NCI-H1092 treated with DMSO at 0.1 percent for 48 hours (cell line): ENCODE measurements at places on chromosomes 1 and 21.

DNA sequence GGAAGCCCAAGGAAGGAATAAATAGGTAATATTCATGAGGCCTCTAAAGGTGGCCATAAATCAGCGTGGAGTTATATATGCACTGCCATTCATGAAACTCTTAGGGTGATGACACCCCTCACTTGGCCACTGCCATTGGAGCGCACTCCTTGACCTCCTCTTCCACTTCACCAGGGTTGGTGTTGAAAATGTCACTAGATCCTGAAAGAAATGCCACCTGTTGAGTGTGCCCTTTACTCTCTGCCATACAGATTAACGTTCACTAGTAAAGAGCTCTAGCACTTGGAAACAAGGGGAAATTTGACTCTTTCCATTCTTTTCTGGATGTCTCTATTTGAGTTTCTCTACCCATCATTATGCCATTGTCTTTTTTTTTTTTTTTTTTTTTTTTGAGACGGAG, 83.5 kb upstream of the GREM2 start:
- no peak for DNase-seq

DNA sequence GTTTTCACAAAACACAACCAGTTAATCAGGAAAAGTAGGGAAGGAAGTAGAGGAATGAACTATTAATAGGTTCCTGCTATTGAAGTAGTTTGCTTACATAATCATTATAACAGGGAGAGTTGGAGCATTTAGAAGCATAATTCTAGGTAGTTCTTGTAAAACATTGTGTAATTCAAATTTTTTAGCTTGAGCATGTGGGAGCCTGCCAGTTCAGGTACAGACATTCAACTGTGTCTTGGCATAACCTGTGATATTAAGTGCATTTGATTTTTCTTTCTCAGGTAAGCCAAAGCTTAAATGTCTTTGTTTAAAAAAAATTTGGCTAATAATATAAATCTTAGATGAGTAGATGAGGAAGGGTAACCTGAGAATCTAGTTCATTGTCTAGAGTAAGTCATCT, 3.4 kb downstream of the YTHDF2 start:
- DNase-seq: no peak

DNA sequence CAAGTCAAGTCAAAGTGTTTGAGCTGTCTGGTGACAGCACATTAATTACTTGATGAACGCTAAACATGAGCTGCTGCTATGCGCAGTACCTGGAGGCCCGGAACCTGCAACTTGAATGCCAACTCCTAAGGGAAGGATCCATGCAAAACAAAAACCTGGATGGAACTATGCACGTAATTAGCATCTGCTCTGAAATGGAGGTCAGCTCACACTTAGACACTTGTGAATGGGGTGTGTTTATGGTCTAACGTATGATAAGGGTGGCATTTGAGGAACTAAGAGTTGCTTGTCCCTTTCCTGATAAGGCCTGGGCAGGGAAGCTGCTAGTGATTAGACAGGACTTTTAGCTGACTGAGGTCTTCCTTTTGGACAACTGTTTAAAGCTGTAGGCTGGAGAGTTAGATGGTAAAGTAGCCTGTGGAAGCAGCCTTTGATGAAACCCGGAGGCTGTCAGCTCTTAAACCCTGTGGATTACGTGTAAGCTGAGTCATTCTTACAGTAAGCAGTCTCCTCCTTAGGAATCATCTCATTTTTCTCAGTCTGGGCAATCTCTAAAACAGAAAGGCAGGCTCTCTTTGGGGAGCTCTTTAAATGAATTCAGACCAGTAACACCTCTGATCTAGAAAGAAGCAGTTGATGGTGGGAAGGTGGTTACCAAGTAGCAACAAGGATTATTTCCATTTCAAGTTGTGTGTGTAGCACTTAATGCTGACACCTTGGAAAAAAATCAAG, 6.8 kb downstream of the TENT5C start:
- DNase-seq: no peak

GRCh38 chr1:42479621-42480020, 16.5 kb downstream of the CCDC30 start:
- DNase-seq: peak; percentile 7

GRCh38 chr1:69258842-69259241, 308.9 kb upstream of the LRRC7 start:
- no peak for DNase-seq

GRCh38 chr1:240941701-240942370, 329.9 kb upstream of the GREM2 start:
- no peak for DNase-seq

- DNase-seq: no peak
Observed at GRCh38 chr1:214155987-214156625, 124.9 kb upstream of the SMYD2 start.

DNA sequence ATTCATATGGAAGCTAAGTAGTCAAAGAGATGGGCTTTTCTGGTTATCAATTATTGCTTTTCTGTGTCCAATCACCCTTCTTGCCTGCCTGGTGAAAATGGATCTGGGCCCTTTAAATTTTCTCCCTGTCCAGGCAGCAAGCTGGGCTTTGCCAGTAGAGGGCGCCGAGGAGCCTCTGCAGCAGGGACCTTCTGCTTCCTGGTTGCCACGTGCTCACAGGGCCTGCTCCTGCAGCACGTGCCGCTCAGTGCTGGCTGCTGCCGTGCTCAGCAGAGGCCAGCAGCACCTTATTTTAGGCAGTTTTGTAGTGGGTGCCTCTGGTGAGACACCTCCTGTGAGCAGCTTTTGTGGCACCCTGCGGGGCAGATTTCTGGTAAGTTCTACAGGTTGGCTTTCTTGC, 4.0 kb downstream of the ACTL8 start:
- no peak for DNase-seq

GRCh38 chr1:151416231-151416630, 16.9 kb downstream of the PSMB4 start:
- no peak for DNase-seq

DNA sequence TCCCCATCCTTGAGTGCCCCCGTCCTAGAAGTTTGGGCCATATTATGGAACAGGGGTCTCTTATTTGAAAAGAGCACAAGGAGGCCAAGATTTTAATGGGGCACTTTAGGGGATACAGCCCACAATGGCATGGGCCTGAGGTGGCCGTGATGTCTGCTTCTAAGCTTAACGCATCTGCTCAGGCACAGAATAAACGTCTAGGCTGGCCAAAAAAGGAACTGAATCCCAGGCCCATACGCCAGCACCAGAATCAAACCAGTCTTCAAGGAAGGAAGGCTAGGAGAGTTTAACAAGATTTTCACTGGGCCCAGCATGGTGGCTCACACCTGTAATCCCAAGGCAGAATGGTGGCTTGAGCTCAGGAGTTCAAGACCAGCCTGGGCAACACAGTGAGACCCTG, 9.2 kb upstream of the SARS1 start:
- no peak for DNase-seq

DNA sequence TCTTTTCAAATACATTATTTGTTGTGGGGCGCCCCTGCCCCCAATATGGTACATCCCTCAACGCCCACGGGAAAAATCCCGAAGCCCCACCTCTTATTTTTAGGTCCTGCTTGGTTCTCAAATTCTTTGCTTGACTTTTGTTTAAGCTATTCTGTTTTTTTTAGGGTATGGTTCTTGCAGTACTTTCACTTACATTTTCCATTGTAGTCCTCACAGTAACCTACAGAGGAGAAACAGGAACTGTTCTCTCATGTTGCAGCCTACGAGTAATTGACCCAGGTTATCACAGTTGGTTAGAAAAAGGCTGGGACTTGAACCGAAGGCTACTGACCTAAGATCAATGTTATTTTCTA, 697 bp upstream of the C21orf91 start:
- DNase-seq: no peak

DNA sequence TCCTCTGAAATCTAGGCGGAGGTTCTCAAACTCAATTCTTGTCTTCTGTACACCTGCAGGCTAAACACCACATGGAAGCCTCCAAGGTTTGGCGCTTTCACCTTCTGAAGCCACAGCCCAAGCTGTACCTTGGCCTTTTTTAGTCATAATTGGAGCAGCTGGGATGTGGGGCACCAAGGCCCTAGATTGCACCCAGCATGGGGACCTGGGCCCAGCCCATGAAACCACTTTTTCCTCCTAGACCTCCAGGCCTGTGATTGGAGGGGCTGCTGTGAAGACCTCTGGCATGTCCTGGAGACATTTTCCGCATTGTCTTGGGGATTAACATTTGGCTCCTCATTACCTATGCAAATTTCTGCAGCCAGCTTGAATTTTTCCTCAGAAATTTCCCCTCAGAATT, 181.0 kb downstream of the TYW3 start:
- DNase-seq: no peak

- no peak for DNase-seq
Observed at GRCh38 chr1:190957565-190957964, 479.9 kb upstream of the BRINP3 start.

DNA sequence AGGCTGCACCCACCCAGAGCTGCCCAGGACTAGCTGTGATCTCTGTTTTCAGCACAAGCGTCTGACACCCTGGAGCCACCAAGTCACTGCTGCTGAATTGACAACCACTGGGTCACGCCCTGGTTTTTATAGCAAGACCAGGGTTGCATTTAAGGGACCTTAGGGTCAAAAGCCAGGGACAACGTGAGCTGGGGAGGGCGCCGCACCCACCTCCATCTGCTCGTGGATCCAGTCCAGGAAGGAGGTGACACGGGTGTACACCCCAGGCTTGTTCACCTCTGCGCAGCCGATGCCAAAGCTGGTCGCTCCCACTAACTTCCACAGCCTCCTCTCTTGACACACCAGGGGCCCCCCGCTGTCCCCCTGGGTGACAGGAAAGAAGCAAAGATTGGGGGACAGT, 9.2 kb upstream of the TFF1 start:
- no peak for DNase-seq

GRCh38 chr1:203480525-203481084, 5.0 kb downstream of the PRELP start:
- peak; percentile 79 for DNase-seq

DNA sequence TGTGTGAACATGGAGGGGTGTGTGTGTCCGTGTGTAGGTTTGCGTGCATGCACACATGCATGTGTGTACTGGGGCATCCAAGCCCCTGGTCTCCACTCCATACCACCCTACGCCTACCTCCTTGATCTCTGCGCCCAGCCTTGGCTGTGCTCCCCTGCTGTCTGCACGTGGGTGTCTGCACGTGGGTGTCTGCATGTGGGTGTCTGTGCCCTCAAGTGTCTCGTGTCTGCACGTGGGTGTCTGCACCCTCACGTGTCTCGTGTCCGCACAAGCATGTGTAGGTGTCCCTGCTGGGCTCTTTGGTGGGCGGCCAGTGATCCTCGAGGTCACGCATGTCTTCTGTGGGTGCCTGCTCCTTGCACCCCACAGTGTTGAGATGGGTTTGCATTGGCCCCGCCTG, 21.1 kb downstream of the RNF223 start:
- no peak for DNase-seq

DNA sequence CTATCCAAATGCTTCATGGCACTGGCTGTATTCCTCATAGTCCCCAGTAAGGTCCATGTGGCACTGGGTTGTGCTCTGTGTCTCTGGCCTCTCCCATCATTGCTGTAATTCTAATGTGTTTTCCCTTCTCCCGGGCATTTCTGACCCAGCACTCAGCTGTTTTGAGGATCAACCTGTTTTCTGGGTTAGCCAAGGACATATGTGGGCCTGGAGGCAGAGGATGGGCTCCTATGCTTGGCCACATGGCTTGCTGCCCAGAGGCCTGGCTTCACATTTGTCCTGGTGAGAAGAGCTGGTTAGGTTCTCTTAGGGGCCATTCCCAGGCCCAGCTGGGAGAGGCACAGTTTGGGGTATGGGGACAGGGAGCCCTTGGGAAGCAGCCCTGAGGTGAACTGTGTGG, 103.1 kb downstream of the FAM78B start:
- no peak for DNase-seq

- DNase-seq: no peak
Observed at GRCh38 chr1:64801851-64802523, 57.1 kb downstream of the RAVER2 start.

DNA sequence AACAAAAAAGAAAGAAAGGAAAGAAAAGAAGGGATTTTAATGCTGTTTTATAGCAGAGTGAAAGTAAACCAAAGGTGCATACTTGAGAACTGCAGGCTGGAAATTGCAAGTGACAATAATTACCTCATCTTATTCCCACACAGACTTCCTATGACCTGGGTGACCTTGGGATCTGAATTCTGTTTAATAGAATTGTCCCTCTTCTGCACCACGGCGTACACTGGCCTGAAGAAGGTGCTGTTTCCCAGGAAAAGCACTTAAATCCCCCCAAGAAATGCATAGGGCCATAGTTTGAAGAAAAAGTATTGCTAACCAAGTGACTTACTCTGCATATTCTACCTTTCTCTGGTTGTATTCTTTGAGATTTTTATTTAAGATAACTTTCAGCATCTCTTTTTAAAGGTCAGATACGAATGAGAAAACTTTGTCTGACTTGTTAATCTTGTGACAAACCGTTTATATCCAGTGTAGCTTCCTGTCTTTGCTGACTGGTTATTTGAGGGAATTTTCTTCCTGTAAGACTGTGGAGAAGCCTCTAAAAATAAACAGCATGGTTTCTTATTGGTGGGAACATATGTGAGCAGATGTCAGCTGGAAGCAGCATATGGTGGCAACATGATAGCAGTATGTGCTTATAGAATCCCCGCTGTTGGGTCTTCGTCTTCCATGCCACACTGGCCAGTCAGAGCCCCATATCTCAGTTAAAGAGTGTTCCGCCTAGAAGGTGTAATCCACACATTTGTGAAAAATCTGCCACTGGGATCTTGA, 16.3 kb downstream of the TGFB2 start:
- DNase-seq: peak; percentile 53

GRCh38 chr1:155872527-155872926, 13.2 kb downstream of the SYT11 start:
- peak; percentile 19 for DNase-seq

DNA sequence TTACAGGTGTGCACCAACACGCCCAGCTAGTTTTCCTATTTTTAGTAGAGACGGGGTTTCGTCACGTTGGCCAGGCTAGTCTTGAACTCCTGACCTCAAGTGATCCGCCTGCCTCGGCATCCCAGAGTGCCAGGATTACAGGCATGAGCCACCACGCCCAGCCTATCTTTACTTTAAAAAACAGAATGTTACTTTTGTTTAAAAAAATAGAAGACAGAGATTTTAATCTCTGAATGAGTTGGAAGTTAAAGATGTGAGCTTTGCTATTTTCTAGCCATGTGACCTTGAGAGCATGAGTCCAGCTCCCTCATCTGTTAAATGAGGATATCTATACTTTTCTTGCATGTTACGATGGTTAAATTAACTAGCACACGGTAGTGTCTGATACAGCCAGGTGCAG, 3.9 kb upstream of the PUM1 start:
- no peak for DNase-seq

- DNase-seq: peak; percentile 79
Observed at GRCh38 chr1:226436855-226437491, 29.1 kb upstream of the PARP1 start.

GRCh38 chr21:34811368-34811767, 142.6 kb downstream of the CLIC6 start:
- DNase-seq: no peak
